Stimulated activated CD4-positive, alpha-beta T cell treated with anti-CD3 and anti-CD28 coated beads, Interleukin-12 subunit alpha, Interleukin-12 subunit beta, amount 100 ng/mL, for 24 hours (primary cell): ENCODE measurements at places on chromosomes 12 and 14.

GRCh38 chr14:65377576-65377975 lies 35.0 kb upstream of the FUT8 start:
- no peak for DNase-seq

- no peak for DNase-seq
These were observed 109.0 kb downstream of the ESR2 start for GRCh38 chr14:64185184-64185583.

DNA sequence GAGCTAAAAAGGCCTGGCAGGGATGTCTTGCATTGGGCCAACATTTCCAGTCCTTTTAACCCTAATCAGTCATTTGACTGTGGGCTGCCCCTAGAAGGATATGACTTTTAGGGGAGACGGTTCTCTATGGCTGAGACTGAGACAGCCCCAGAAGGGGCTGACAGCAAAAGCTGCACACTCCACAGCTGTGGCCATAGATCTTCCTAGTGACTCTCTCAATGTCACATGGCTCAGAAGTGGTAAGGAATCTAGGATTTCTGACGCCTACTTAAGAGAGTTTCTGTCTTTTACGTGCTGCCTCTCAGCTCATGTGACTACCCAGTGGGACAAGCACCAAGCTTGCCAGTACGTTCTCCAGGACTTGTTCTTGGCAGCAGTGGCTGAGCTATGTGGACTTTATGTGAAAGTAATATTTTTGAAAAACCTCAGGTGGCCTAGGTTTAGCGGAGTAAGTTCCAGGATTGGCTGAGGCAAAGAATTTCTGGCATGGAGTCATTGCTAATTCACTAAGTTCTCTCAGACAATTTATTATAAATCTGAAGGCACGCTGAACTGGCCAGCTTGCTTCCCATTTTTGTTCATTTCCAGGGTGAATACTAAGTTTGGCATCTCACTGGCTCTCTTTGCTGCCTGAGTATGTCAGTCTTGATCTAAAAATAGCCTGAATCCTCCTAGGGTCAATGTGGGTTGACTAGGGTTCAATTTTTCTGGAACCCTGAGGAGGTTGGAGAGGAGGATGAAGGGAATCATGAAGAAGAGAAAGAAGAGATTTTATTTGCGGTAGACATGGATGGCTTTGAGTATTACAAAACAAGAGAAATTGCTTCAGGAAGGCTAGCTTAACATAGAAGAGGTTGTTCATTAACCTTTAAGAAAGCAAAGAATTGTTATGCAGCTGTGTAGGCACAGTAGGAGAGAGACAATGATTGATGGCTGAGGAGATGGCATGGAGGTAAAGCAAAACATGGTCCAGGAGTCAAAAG lies 271.8 kb downstream of the AEBP2 start:
- DNase-seq, result no peak

DNA sequence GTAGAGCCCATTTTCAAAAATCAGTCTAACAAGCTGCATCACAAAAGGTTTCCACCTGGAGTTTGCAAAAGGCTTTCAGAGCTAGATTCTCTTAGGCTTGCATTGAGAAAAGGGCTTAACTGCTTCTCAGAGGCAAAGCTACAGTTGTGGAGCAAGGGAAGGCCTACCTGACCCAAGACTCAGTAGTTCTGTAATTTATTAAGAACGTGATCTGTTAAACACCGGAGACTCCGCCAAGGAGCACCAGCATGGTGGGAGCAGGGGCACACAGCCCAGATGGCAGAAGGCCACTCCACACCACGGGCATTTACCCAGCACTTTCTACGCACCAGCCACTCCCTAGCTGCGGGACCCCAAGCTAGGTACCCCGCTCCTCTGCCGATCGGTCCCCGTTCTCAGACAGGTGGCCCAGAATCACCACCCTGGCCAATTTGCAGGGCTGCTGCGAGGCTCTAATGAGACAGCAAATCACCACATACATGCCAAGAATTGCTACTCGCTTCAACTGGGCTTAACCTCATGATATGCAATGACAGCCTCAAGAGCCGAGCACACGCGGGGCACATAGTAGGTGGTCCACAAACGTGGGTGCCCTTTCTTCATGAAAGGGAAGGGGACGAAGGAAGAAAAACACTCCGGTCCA lies 1.5 kb downstream of the ITPK1 start:
- DNase-seq, result no peak

- no peak for DNase-seq
These were observed 20.9 kb downstream of the ACTR6 start for GRCh38 chr12:100221523-100221922.
